Esophagus squamous epithelium (tissue), 5 donors: ENCODE measurements at places on chromosomes 3 and 15.

GRCh38 chr15:56495053-56495452 is 30.1 kb upstream of the MNS1 start:
- no peak for DNase-seq

GRCh38 chr3:30513374-30514152 is 92.8 kb upstream of the TGFBR2 start:
- no peak for DNase-seq

- DNase-seq = no peak
Measured at GRCh38 chr3:184171562-184171961, 3.1 kb upstream of the AP2M1 start.

- no peak for DNase-seq
Measured at GRCh38 chr3:124652009-124652408, 78.2 kb upstream of the UMPS start.

- DNase-seq = no peak
Measured at GRCh38 chr3:111691293-111691909, 96.3 kb upstream of the ZBED2 start.
